ENCODE measurements at places on chromosomes 13 and 19.

- no peak for DNase-seq
These were observed 150.4 kb downstream of the POSTN start for GRCh38 chr13:37448153-37448552.

- no peak for DNase-seq
These were observed 7.7 kb upstream of the SLC25A15 start for GRCh38 chr13:40781717-40782116.

GRCh38 chr19:10018263-10018662 lies 5.0 kb downstream of the RDH8 start:
- no peak for DNase-seq

DNA sequence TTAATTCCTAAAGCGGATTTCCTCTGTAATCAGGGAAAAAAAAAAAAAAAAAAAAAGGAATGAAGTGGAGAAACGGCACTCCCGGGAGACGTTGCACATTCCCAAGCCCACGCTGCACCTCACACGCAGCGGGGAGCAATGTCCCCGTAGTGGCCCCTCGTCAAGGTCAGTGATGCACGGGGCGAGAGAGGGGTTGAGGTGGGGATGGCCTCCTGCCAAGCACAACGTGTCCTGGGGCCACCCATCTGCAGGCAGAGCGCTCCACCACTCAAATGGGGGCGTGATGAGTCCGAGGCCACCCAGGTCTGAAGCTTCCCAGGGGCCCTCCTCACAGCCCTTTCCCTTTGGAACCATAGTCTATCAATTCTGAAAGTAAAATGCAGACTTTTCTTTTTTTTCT lies 15.1 kb downstream of the PLK5 start:
- DNase-seq = no peak

DNA sequence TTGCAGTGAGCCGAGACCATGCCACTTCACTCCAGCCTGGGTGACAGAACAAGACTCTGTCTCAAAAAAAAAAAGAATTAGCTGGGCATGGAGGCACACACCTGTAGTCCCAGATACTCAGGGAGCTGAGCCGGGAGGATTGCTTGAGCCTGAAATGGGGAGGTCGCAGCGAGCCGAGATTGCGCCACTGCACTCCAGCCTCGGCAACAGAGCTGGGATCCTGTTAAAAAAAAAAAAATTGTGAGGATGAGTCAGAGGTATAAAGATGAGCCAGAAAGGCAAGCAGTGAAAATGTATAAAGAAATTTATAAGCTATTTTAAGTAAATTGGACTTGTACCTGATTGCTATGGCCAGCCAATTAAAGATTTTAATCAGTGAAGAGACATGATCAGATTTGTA lies 21.1 kb downstream of the KBTBD6 start:
- DNase-seq = no peak

- no peak for DNase-seq
These were observed 750 bp upstream of the AMH start for GRCh38 chr19:2248136-2249009.

DNA sequence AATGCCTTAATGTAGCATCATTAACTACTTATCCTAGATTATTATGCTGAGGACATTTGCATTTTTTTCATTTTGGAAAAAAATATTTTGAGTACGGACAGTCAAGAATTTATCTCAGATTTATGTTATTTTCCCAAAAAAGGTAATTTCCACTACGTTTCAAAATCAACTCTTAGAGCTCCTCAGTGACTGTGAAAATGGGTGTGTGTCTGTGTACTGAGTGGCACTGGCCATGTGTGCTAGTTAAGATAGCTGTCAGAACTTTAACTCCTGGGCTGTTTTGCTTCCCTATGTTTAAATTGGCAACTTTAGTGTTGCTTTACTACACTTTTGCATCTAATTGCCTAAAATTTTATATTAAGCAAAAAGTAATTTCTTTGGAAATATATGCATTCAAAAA lies 927.4 kb downstream of the EFNB2 start:
- no peak for DNase-seq

GRCh38 chr19:34649886-34650543 lies 26.9 kb downstream of the SCGB2B2 start:
- DNase-seq = peak; percentile 12

GRCh38 chr13:83220241-83220640 lies 662.0 kb downstream of the SLITRK1 start:
- no peak for DNase-seq

DNA sequence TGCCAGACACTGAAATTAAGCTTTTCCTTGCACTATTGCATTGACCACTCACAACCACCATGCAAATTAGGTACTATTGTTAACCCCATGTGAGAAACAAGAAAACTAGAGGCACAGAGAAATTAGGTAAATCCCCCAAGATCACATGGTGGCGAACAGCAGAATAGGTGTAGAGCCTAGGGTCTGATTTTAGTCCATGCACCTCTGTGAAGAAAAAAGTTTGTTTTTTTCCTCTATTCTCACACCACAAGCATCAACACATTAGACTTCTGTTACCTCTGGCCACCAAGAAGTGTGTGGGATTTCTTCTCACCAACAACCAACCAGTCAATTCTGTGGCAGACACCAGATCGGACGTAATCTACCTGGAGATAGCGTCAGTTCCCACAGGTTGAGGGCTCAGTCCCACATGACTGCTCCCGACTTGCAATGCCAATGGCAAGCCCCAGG lies 391.9 kb downstream of the COG6 start:
- no peak for DNase-seq

DNA sequence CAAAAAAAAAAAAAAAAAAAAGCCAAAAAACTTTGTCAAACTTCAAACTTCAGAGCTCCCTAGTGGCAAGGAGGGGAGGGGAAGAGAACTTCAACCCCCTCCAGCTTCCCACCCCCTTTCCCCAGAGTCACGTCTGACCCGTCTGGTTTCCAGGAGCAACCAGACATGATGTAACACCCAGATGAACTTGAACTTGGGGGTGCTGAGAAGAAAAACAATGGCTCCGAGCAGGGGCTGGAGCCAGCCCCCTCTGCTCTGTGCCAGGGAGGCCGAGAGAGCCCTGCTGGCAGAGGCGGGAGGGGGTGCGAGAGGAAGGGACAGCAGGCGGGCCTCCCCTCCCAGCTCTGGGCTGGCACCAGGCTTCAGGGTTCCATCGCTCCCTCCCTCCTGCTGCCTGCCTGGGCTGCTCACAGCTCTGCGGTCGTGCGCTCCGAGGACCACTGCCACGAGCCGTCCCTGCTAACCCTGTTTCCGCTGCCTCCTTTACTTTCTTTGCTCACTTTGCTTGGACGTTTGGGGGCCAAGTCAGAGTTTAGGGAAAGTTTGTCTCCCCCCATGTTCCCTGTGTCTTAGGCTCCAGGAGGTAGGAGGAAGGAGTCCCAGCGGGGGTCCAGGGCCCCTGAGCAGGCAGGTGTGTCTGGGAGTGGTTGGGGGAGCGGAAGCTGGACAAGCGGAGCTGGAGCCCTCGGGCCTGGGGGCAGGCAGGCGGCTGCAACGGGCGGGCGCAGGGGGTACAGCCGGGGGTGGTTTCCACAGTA lies 11.1 kb downstream of the LYL1 start:
- peak; percentile 47 for DNase-seq

- DNase-seq = no peak
These were observed 2.6 kb upstream of the CDC42EP5 start for GRCh38 chr19:54475706-54476105.

DNA sequence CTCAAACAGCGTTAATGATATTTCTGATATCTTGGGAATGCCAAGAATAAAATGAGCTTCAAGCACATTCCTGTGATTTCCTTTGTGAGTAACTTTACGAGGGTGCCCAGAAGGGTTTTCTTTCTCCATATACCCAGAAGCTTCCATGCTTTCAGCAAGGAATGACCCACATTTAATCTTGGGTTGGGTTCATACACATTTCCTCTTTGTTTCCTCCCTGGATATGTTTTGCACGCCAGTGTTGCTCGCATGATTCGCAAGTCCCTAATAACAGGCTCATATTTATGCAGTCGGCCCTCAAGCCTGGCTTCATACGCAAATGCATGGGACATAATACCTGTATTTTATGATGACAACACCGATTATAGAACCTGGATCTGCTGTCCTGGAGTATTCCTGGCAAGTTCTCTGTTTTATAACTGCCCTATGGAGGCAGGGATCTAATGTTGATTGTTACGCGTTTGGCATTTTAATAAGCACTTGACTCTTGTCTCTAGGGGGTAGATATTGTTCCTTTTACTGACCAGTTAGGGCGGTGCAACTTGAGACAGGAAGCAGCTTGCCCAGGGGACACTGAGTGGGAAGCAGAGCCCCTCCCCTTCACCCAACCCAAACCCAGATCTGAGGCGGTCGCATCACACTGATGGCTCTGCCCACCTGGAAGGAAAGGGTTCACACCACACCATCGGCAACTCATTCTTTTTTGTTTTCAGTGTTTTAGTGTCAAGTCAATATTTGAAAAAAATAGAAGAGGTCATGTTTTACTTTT lies 220.4 kb upstream of the SOX1 start:
- no peak for DNase-seq

GRCh38 chr13:102039264-102039663 lies 362.6 kb downstream of the FGF14 start:
- DNase-seq = no peak

- DNase-seq = no peak
These were observed 4.2 kb upstream of the PKN1 start for GRCh38 chr19:14428882-14429416.

- no peak for DNase-seq
These were observed 134.7 kb upstream of the SLITRK5 start for GRCh38 chr13:87536499-87536898.

DNA sequence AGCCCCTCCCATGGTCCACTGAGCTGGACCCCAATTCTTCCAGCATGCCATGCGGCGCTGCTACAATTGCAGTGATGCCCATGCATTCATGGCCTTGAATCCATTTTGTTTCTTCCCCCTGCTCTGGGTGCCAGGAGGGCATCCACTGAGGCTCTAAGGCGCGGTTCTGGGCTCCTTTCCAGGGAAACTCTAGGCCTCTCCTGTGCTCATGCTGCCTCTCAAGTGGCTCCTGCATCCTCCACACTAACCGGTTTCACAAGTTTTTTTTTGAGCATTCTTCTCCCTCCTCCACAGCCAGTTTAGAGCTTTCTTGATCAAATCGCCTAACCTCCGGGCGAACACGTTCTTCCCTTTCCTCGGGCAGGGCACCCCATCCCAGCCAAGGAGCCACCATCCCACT lies 69.1 kb upstream of the FLT1 start:
- DNase-seq = no peak

GRCh38 chr19:45632468-45633196 lies 6.6 kb downstream of the EML2 start:
- peak; percentile 98 for DNase-seq

- DNase-seq = peak; percentile 2
These were observed 1256.5 kb downstream of the EFNB2 start for GRCh38 chr13:105278943-105279381.

DNA sequence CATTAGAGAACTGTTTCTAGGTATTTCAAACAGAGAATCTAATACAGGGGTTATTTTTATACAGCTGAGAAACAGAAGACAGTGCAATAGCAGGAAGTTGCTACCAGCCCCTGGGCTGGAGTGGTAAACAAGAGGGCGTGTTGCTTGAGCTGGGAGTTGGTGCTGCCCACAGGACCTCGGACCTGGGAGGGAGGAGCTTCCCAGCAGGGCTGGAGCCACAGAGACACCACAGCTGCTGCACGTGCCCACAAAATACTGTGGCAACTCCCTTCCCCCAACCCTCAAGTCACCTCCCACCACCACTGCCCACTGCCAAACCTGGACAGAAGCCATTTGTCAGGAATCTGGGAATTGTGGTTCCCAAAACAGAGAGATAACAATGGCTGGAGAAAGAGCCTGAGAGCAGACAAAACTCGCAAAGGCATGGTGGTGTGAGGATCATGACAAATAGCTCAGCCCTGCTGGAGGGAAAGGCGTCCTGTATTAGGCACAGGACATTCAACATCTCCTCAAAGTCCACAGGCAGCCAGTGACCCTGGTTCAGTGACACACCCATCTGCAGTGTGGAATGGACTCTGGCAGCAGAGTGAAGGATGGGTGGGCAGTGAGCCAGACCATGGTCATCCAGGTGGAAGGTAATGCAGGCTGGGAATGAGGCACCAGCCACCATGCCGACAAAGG lies 57.2 kb downstream of the SPATA13 start:
- peak; percentile 91 for DNase-seq

- no peak for DNase-seq
These were observed 6.5 kb downstream of the R3HDM4 start for GRCh38 chr19:906480-906879.

DNA sequence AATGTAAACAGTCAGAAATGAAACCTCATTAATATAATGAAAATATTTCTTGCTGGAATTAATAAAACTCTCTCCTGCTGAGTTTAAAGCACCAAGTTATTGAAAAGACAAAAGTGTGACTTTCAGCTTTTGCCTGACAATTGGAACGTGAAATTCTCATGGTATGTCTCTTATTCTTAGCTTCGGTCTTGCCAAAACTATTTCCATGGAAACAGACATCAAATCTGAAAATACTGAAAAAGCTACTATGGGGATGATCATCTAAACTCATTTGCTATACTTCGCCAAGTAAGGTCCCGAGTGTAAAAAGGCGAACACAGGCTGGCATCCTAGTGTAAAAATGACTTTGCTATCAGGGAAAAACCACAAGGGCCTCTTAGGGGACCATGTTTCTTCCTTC lies 22.8 kb downstream of the HTR2A start:
- DNase-seq = no peak

DNA sequence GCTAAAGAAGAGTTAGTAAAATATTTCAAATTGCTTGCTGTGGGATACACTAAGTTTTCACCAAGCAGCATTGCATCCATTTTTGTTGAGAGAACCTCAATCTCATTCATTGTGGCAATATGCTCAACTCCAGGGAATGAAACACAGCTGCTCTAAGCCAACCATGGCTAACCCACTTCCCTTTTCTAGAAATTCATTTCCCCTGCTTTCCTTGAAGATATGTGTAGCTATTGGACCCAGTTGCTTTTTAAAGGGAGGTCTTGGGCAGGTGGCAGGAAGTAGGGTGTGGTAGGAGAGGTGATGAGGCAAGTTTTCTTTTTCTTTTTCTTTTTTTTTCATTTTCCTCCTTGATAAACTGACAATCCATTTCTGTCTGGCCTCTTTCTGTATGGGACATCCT lies 452.2 kb downstream of the FGF14 start:
- DNase-seq = no peak

GRCh38 chr19:19871932-19872331 lies 6.2 kb downstream of the ZNF253 start:
- DNase-seq = no peak

DNA sequence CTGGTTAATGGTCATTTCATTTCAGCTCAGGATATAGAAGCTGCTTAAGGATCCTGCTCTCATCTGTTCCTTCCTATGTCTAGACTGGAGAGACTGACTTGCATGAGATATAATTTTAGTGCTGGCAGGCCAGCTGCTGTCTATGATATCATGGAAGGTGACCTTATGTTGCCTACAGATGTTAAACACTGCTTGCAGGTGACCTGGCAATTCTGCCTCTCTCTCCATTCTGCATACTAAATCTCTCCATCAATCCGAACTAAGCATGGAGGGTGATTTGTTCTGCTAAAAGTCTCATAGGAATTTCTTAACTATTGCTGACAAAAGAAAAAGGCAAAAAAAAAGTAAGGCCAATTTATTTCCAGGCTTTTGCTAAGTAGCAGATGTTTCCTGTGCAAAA lies 81.0 kb downstream of the CCNA1 start:
- DNase-seq = no peak
